ENCODE measurements at places on chromosomes 1 and 21. TPM values are rescaled to one million over a fixed set of nuclear protein-coding genes. Genes with fewer than 3 reads are reported as not detected.

PRDM16 gene
- 1.8 TPM for total RNA-seq

KCNJ9 gene
- under 0.01 TPM for total RNA-seq

CHODL gene
- under 0.01 TPM for total RNA-seq

LRRC53 gene
- total RNA-seq: not detected

OXCT2 gene
- total RNA-seq: 6.4 TPM

DNASE2B gene
- not detected for total RNA-seq

ARID1A gene
- total RNA-seq: 16.0 TPM

HAO2 gene
- total RNA-seq: not detected

NHLH1 gene
- not detected for total RNA-seq

SPRR5 gene
- total RNA-seq: not detected

LDLRAD1 gene
- total RNA-seq: not detected

CHD5 gene
- under 0.01 TPM for total RNA-seq
